ENCODE measurements at places on chromosomes 3 and 15.

- DNase-seq = no peak
These were observed 28.2 kb downstream of the PPP4R2 start for GRCh38 chr3:73024836-73025235.

DNA sequence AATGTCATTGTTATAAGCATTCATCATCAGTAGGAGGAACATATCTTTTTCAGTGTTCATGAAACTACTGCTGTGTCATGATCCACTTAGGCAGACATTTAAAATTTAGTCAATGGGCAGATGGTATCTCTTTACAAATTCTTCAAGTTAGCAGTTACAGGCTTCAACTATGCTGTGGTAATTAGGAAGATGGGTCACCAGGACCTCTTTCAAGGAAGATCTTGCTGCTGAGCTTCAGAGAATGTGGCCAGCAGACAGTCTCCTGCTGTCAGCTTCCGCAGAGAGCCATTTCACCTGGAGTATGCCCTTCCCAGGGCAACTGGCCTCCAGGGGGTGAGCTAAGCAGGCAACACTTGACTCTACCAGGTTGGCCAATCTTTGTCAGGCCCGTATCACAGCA, 19.4 kb downstream of the IFT57 start:
- no peak for DNase-seq

GRCh38 chr3:169758359-169758994, 6.4 kb downstream of the TERC start:
- no peak for DNase-seq

DNA sequence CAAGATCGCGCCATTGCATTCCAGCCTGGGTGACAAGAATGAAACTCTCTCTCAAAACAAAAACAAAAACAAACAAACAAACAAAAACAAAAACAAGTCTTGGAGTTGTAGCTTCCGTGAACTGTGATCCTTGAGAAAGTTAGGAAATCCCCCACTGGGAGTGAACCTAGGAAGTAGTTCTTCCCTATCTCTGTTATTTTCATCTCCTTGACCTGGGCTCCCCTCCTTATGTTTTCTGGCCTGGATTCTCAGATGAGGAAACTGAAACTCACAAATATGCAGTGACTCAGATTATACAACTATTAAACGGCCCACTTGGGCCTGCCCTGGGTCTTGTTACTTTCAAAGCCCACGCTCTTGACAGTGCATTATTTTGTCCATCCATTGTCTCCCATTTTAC, 29.7 kb downstream of the SAXO2 start:
- DNase-seq = no peak

- DNase-seq = no peak
These were observed 51.5 kb upstream of the MEF2A start for GRCh38 chr15:99514306-99514705.

DNA sequence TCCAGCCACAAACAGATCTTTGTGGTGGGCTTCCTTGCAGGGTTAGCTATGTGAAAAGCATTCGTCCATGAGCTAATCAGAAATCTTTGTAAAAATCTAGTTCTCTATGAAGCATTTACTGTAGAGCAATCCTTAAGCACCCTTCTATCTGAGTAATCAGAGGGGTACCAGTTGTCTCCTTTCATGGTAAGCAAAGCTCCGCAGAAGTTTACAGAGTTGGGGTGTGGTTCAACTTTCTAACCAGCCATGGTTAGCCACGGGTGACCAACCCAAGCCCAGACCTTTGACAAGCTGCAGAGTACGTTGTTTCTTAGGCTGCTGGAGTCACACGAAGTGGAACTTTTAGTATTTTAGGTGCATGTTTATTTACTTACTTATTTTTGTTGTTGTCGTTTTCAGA, 77.4 kb downstream of the FLNB start:
- no peak for DNase-seq

GRCh38 chr3:126081618-126082361, 2.1 kb downstream of the SLC41A3 start:
- no peak for DNase-seq

GRCh38 chr3:154119951-154120350, 1.2 kb upstream of the ARHGEF26 start:
- no peak for DNase-seq

- no peak for DNase-seq
These were observed 128.1 kb downstream of the IL1RAP start for GRCh38 chr3:190642016-190642415.

DNA sequence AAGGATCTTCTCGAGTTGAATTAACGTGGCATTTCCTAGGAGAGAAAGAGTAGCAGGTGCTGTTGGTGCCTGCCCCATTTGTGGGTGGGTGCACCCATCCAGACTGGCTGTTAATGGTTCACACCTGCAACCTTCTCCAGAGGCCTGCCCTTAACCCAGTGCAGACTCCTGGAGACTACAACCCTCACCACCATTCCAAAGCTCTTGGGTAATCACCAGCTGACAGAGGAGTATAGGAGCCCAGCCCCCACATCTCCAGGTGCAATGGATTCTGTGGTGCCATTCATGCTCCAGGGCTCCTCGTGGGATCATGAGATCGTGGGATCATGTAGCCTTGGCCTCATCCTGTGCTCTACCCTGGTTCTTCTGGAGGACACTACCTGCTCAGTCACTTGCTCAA, 60.2 kb downstream of the SEMA5B start:
- no peak for DNase-seq

DNA sequence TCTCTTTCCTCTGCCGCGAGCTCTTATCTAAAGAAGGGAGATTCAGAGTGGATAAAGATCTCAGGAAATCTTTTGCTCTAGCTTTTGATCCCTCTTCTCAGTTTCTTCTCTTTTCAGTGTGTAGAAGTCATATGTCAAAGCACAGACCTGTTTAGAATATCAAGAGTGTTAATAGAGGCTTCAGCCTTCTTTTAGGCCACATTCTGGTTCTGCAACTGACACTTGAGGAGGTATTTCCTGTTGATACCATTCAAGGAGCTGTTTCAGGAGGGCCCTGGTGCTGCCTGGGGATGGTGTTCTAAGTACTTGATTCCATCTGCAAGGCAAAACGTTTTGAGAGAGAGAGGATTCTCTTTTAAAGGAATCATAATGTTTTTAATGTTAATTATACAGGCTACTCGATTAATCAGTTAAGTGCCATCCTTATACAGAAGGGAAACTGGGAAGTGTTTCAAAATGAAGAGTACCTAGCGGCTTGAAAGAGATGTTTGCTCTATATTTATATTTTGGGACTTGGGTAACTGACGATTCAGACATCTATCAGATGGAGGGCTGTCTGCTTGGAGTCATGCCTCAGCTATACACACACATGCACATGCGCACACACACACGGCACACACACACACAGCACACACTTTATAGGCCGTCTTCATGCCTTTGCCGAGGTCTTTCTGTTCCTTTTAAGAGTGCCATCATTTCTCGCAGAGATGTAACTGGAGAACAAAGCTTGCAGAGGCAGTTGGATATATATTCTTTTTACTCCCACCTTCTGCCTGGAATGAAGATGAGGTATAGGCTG, 313.9 kb downstream of the PTPRG start:
- DNase-seq = no peak

DNA sequence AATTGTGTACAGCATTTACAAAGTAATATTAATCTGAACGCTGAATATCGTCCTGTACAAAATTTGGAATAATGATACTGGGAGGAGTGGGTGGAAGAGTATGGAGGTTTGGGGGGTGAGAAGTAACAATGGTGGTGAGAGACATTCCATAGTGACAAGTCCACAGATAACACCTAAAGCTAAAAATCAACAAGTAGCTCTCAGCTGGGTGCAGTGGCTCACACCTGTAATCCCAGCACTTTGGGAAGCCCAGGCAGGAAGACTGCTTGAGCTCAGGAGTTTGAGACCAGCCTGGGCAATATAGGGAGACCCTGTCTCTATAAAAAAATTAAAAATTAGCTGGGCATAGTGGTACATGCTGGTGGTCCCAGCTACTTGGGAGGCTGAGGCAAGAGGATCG, 5.1 kb downstream of the MRPS25 start:
- DNase-seq = no peak

DNA sequence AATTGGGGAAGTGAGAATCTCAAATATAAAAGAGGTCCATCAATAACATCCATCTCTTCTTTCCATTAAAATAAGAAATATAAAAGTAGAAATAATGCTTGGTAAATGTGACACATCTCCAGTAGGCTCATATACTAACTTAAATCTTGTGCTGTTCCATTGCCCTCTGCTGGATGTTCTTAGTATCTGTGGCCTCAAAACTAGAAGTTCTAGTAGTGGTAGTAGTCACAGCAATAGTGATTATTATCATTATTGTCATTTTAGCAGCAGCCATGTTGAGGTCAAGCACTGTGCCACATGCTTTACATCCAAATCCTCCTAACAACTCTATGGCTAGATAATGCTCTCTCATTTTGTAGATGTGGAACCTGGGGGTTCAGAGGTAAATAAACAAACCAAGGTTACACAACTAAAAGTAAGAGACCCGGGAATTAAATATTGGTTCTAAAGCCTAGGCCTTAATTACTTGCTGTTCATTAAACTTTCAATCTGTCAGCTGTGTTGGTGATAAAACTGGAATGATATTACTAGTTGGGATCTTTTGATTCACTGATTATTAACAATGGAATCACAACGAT, 20.2 kb upstream of the BTLA start:
- DNase-seq = peak; percentile 22

DNA sequence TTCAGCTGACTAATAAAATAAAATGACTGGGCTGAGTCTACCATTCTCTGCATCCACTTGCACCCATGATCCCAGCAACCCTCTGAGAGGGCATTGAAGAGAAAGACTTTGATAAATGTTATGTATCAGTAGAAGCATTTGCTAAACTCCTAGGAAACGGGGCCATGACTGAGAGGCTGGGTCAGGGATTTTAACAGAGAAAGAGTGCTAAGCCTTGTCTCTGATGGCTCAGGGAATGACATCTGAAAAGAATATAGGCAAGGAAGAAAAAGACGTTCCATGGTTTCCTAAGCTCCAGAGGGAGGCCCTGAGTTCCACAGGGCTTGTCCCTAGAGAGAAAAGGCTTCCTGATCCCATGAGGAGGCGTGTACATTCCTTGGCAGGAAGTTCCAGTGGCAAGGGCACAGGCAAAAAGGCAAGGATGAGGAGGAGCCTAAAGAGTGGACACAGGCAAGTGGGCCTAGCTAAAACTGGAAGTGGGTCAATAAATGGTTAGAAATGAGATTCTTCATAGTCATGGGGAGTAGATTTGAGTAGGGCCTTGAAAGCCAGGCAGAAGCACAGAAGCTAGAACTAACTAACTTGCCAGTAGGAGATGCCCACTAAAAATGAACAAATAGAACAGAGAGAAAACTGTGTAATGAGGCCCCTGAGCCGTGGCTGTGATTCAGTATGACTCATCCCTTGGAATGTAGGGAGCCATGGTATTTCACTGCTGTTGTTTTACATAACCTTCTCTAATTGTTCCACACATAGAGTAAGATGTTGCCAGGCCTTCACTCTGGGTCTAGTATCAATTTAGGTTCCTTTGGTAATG, 44.9 kb upstream of the MANF start:
- no peak for DNase-seq

DNA sequence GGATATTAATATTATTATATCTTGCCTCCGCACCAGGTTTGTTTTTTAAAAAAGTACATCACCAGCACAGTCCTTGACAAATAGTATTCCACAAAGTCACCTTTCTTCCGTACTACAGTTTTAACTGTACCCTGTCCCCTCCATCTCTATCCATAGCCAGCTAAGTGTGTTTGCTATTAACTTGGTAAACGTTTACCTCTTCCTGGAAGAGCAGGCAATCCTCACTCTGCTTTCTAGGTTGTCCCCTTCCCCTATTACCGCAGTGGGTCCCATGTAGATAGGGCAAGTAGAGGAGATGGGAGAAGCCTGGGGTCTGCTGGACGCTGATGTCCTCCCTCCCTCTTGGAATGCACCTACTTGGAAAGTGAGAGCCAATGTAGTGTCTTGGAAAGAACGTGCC, 83.9 kb upstream of the ETV5 start:
- no peak for DNase-seq

DNA sequence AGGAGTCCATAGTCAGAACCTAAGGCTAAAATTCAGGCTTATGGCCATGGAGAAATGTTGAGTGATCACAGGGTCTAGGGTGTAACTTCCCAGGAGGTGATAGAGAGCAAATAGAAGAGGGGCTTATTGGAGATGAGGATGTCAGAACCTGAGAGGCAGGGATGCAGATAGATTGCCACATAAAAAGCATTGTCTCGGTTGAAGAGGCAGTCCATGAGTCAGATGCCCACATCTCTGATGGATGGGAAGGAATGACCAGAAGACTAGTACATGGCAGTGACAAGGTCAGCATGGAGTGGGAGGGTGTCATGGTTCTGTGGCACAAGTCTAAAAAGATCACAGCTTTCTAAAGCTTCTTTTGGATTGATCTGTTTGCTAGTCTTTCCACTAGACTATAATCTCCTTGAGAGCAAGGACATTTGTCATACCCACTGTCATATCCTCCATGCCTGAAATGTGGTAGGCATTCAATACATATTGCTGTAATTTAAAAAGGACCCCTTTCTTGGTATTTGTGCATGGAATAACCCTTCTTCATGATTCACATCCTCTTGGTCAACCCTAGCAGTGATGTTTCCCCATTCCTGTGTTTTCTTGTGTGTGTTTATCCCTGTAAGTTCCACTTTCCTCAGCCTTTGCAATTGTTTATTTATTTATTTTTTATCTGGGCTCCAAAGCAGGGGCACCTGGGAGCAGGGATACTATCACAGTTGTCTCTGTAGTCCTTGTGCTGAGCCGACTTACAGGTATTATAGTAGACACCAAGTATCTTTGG, 613.4 kb upstream of the CFAP20DC start:
- DNase-seq = no peak

DNA sequence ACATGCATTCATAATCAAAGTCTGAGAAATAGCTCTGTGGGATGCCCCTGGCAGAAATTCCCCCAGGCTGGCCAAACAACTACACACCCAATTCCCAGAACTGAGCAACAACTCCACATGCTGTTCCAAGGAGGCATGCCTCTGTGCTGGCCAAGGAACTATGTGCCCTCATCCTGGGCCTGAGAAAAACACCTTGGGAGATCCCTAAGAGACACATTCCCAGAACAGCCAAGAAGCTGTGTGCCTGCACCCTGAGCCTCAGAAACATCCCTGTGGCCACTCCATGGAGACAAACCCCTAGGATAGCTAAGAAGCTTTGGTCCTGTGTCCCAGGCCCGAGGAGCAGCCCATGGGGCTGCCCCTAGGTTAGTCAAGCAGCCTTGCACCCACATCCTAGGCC, 92.3 kb upstream of the MME start:
- no peak for DNase-seq

DNA sequence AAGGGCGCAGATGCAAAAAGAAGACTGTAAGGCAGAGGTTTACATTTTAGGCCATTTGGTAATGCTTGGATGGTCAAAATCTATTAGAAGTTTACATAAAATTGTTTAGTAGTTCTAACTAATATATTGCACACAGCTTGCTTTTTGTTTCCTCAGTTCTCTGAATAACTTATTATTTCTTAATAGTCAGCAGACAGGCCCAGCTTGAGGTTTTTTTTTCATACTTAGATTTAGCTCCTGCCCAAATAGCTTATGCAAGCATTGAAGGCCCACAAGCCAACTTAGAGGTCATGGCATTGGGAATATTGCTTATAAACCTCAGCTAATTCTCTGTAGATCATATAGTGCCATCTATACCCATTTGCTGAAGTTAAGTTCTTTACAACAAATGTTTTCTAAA, 172.5 kb downstream of the RAP2B start:
- no peak for DNase-seq
